ENCODE measurements at places on chromosomes 7 and 10.

GRCh38 chr7:1915956-1916600, 246.0 kb downstream of the ELFN1 start:
- no peak for DNase-seq

DNA sequence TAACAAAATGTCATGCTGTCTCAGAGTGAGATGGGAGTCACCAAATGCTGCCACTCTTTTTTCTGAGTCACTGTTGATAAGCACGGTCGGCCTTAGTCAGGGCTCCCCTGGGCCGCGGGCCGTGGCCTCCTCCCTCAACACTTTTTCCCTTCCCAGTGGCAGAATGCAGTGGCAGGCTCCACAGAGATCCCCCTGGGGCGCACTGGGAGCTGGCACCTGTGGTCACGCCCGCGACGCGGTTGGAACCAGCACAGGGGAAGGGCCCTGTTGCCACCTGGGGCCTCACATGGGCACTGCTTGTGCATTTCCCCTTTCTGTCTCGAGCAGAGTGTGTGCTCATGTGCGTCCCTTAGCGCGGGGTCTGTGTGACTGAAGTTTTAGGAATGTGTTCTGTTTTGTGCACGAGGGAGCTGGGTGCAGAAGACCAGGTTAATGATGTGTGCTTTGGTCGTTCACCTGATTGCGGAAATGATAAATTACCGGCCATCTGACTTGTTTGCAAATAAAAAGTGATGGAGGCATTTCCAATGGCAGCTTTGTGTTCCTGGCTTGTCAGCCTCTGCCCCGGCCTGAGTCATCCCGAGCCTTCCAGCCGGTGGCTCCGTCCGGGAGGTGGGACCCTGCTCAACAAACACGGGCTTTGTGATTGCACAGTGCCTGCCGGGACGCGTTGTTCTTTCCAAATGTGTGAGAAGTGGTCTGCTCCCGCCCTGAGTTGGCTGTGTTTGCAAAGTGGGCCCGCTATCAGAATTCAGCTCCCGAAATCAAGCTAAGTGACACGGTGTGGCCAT, 100.7 kb downstream of the NKX6-2 start:
- no peak for DNase-seq

GRCh38 chr10:62373995-62374861, at the start of gene ZNF365:
Gene ZNF365 (plus strand): TSS chr10:62374369. CDS start chr10:62376194, 1,825 bp downstream.
- no peak for DNase-seq

DNA sequence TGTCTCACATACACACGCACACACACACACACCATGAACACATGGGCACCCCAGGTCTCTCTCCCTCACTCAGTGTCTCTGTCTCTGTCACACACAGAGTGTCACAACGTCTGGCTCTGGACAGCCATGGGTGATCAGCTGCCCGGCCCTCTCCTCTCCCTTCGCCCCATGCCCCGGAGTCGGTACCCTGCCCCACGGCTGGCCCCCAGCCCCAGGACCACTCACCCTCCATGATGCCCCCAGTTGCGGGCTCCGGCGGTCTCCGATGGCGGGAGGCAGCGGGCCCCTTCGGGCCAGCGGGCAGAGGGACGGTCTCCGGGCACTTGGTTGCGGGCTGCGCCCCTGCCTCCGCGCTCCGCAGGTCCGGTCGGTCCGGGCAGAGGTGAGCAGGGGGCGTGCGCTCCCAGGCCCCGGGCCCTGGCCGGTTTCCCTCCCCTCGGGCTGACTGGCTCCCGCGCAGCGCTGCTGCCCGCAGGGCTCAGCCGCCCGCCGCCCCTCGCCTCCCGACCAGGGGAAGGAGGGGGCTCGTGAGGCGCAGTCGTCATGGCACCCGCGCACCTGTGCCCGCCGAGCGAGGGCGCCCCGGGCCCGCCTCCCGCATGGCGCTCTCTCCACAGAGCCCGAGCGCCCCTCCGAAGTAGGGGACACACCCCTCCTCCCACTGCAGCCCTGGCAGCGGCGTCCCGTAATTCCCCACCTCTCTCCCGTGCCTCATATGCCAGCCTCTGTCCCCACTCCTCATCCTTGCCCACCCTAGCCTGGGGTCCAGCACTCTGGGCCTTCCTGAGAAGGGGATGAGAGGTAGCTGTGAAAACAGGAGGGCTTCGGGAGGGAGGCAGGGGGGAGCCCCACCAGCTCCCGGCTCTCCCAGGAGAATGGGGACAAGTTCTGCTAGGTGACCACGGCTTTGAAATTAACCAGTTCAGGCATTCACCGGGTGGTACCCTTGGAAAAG, at the start of gene NPFFR1:
Gene NPFFR1, minus strand, starts transcription at position 560 of the 955 bp plus-strand sequence. Its CDS starts 328 bp downstream, at position 232.
- DNase-seq = no peak

- DNase-seq = no peak
Observed at GRCh38 chr10:23965123-23965522, 243.8 kb upstream of the KIAA1217 start.

DNA sequence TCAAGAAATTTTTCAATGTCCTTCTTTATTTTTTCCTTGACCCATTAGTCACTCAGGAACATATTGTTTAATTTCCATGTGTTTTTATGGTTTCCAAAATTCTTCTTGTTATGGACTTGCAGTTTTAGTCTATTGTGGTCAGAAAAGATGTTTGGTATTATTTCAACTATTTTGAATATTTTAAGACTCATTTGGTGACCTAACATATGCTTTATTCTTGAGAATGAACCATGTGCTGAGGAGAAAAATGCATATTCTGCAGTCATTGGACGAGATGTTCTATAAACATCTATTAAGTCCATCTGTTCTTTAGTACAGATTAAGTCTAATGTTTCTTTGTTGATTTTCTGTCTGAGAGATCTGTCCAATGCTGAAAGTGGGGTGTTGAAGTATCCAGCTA, 42.3 kb upstream of the MDFIC start:
- DNase-seq = peak; percentile 55

DNA sequence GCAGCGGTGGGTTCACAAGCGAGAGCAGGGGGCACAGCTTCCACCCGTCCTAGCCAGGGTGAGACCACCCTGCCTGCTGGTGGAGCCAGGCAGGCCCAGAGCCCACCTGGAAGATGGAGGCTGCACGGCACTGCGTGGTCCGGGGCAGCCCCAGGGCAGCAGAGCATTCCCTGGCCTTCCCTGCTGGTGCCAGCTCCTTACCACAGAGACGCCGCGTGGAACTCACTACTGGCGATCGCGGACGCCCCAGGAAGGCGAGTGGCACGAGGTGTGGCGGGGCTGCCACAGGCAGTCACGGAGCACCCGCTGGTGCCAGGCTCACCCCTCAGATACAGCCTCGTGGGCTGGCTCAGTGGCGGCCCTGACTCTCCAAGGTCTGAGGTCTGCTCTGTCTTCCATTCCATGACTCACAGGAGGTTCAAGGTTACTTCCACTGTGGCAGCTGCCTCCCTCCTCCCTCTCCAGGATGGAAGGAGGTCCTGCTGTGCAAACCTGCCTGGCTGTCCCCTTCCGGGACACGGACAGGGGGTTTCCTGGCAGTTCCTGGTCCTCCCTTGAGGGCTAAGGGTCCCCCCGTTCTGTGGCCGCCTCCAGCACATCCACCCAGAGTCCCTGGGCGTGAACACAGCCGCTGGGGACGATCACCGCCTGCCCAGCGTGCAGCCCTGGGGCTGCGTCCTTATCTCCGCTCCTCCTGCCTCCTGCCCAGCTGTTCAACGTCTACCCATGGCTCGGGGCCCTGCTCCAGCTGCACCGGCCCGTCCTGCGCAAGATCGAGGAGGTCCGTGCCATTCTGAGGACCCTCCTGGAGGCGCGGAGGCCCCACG, 3.1 kb downstream of the CYP2W1 start:
- DNase-seq = no peak

GRCh38 chr7:150745876-150746275, 8.7 kb downstream of the GIMAP5 start:
- DNase-seq = no peak

DNA sequence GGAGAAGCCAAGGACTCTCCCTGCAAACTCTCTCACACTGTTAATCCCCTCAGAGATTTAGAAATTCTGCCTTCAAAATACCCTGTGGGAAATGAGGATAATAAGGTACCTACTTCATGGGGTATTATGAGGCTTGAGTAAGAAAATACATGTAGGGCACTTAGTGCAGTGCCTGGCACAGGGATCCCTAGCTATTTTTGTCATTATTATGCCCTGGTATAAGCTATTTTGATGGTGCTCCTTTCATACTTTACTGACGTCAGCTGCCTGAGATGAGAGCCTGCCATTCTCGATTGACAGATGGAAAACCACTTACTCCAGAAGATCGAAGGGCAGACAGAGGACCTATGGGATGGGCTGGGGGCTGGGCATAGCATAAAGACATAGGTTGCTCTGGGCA, 30.1 kb downstream of the MKX start:
- no peak for DNase-seq

DNA sequence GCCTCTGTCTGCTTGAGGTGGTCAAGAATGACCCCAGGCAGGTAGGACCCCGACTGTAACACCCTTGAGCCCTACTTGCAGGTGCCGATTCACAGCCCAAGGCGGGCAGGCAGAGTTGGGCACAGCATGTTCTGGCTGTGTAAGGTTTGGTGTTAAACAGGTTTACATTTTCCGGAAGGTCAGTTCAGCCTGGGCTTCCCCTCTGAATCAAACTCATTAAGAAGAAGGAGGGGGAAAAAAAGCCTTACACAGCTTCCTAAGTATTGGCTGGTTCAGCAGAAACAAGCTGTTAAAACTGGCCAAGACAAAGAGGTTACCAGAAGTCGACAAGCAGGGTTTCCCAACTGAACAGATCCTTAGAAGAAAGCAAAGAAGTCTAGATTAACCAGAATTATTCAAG, 132.7 kb downstream of the PRPF18 start:
- DNase-seq = no peak

GRCh38 chr10:106866244-106866845, 298.2 kb downstream of the SORCS1 start:
- DNase-seq = no peak

DNA sequence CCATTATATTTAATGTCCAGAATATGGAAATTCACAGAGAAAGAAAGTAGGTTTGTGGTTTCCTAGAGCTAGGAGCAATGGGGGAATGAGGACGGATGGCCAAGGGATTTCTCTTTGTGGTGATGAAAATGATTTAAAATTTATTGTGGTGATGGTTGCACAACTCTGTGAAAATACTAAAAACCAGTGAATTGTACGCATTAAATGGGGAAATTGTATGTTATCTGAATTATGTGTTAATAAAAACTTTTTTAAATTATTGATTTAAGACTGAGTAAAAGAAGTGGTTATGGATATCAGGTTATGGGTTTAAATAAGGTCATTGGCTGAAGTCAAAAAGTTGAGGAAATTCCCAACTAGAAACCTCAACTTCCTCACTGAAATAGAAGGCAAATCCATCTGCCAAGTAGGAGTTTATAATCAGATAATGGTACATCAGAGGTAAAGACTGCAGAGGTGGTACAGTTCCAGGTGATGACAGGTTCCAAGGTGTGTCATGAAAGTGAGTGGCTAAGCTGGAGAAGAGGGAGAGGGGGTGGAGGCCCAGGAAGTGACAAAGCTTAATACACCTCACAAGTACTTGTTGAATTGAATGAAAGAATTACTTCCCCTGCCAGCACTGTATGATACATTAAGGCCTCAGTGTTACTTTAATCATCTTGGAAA, 68.9 kb upstream of the CCDC71L start:
- no peak for DNase-seq

- no peak for DNase-seq
Observed at GRCh38 chr7:46626691-46627310, 705.7 kb upstream of the IGFBP3 start.

GRCh38 chr7:25179325-25179724, 49.0 kb downstream of the NPVF start:
- DNase-seq = no peak

DNA sequence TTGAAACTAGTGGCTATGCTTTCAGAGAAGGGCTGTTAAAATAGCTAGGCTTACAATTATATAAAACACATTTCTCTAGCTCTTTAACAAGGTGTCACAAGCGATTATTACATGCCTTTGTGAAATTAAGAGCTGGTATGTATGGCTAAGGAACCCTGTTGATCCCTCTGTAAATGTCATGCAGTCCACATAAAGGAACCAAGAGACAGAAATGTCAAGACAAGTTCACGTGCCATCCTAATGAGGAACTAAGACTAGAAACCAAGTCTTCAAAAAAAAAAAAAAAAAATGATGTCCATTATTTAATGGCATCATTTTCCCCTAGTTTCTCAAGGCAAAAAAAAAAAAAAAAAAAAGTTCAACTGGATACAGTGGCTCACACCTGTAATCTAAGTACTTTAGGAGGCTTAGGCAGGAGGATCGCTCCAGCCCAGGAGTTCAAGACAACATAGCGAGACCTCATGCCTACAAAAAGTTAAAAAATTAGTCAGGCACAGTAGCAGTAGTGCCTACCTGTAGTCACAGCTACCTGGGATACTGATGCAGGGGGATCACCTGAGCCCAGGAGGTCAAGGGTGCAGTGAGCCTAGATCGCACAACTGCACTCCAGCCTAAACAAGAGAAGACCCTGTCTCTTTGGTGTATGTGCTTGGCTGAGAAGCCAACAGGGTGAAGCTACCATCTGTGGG, 63.4 kb downstream of the SRPK2 start:
- DNase-seq = no peak

- no peak for DNase-seq
Observed at GRCh38 chr7:84331616-84332015, 137.0 kb upstream of the SEMA3A start.

DNA sequence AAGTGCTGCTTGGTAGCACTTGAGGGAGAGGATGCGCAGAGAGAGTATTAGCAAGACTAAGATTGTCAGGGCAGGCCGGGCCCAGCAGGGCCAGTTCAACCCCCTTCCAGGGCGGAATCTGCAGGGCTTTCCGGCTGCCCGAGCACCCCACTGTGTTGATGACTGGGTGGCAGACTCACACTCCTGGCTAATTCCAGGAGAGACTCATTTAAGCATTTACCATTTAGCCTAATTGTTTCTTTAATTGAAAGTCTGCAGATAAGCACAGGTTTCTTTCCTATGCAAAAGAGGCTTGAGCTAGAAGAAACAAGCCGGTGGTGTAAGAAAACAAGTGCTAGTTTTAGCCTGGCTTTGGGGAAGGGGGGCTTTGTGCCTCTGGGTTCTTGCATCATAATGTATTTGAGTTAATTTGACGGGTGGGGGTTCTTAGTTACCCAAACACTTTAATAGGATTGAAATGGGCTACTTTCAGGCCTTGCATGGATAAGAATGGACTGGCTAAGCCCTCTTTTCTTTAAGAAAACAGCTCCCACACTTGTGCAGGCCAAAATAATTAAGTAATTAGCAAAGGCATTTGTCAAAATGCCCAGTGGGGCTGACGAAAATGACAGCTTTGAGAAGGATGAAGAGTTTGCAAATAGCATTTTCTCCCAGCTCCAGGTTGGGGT, 201.3 kb downstream of the MYOF start:
- no peak for DNase-seq

GRCh38 chr10:77360835-77361234, 276.8 kb downstream of the KCNMA1 start:
- no peak for DNase-seq

DNA sequence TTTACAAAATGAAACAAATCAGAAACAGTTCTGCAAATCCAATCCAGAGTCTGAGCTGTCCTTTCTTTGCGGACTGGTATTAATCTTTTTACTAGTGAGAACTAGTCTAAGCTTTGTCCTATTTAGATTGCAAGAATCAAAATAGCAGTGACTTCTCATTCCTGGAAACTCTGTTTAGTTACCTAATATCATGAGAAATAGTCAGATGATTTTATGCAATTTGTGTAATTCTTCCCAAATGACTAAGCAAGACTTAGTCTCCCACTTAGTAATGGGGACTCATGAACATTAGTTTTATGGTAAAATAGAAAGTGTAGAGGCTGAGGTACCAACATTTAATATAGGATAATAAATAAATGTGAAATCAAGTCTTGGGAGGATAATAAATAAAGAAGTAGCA, 341.3 kb downstream of the DNAJB9 start:
- DNase-seq = no peak
